Urothelium cell line (cell line): ENCODE measurements at places on chromosomes 6 and 20.

- no peak for DNase-seq
These were observed 151.3 kb downstream of the LCA5 start for GRCh38 chr6:79385893-79386292.

DNA sequence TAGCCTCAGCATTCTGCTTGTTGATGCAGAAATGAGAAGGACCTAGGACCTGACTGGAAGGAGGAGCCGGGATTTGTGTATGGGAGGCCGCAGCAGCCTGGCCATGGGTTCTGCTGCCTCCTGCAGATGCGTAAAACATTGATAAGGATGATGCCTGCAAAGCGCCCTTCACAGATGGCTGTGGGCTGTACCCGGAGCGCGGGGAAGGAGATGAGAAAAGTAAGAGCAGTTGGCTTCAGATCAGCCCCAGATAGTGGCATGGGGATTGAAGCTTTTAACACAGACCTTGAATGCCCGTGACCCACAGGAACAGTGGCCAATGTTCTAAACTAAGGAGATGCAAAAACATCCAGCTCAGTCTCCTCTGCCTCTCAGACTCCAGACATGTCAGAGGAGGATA is 136.4 kb upstream of the KCNG1 start:
- DNase-seq = no peak

DNA sequence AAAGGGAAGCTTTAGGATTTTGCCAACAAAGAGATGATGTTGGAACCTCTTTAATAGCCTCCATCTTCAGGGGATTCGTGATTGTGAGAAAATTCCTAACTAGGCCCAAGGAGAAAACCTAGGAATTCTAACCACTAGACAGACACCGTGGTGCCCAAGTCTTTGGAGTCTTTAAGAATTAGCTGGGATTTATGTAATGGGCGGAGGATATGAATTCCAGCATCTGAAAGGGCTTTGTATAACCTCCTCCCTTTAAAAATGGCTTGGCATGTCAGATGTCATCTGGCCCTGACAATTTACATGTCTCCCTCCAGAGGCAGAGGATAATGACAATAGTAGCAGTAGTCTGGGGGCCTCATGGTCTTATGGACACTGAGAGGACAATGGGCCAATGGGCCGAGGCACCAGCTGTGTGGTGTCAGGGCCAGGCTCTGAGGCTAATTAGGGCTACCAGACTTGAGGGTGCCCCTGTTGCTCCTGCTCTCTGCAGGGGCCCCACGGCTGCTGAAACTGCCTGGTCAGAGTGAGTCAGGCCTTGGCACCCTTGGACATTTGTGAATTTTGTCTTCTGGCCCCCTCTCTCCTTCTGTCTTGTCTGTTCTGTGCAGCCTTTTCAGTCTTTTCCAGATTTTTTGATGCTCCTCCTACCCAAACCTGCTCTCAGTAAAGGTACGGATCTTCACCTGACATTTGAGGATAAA is 113.9 kb downstream of the EDN1 start:
- DNase-seq = no peak

DNA sequence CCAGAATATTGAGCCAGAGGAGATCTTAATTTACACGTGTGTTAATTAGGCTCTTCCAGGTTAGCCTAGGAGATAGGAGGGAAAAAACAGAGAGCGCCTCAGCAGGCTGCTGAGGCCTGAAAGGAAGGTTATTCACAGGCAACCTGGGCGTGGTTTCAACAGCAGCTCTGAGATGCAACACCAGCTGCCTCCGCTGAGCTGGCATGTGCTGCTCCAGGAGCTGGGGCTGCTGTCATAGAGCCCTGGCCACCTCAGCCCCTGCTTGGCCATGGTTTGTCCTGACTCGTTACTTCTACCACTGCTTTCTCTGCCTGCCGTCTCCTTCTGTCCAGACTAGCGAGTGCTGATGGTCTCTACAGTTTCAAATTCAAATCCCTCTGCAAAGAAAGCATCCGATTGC is 32.4 kb upstream of the RPP40 start:
- DNase-seq = peak; percentile 36

DNA sequence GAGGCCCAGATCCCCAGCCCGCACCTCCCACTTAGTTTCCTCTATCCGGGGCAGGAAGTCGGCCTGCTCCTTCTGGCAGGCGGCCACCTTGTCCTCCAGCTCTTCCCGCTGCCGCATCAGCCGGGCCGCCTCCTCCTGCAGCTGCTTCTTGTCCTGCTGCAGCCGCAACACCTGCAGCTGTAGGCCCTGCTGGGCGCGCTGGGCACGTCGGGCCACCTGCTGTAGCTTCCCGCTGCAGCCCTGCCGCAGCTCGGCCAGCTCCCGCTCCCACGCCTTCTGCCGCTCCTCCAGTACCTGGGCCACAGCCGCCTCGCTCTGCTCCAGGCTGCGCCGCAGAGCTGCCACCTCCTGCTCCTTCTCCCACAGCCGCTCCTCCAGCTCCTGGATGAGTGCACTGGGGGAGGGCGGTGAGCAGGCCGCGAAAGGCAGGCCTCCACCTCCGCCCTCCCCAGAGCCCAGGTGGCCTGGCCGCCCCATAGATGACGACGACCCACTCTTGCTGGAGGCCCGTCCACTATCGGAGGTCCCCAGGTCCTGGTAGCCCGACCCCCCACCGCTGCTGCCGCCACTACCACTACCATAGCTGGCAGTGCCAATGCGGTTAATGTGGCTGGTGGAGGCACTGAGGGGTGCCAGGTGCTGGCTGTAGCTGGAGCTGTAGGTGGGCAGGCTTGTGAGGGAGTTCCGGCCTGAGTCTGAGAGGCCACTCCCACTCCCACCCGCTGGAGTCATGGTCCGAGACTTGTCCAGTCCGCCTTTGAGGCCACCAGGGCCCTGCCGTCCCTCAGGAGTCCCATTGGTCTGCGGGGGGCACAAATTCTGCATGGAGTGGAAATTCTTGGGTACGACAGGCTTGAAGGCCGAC is 6.0 kb upstream of the FASTKD5 start:
- DNase-seq = no peak

DNA sequence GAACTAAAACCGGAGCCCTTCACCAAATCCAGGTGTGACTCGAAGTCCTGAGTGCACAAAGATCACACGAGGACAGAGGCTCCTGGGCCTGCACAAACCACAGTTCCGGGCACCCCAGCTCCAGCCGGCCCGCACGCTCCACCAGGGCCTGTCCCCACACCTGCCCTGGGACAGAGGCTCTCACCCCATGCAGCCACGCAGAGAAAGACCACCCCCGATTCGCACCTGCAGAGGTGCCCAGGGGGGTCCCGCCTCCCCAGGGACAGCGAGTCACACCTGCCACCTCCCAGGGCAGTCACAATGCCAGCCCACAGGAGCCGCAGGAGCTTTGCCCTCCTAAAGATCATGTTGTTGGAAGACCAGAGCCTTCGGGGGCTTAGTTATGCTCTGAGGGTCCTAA is 25.4 kb upstream of the MRGBP start:
- DNase-seq = no peak

GRCh38 chr6:113047148-113047547 is 700.0 kb downstream of the RFPL4B start:
- DNase-seq = peak; percentile 9

DNA sequence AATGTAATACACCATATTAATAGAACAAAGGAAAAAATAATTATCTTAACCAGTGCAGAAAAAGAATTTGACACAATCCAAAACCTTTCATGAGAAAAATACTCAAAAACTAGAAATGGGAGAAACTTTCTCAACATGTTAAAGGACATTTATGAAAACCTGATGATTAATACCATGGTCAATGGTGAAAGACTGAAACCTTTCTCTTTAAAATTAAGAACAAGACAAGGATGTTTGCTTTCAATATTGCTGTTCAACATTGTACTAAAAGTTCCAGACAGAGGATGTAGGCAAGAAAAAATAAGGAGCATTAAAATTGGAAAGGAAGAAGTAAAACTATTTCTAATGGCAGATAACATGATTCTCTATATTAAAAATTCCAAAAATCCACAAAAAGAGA is 981.3 kb upstream of the FLRT3 start:
- no peak for DNase-seq

DNA sequence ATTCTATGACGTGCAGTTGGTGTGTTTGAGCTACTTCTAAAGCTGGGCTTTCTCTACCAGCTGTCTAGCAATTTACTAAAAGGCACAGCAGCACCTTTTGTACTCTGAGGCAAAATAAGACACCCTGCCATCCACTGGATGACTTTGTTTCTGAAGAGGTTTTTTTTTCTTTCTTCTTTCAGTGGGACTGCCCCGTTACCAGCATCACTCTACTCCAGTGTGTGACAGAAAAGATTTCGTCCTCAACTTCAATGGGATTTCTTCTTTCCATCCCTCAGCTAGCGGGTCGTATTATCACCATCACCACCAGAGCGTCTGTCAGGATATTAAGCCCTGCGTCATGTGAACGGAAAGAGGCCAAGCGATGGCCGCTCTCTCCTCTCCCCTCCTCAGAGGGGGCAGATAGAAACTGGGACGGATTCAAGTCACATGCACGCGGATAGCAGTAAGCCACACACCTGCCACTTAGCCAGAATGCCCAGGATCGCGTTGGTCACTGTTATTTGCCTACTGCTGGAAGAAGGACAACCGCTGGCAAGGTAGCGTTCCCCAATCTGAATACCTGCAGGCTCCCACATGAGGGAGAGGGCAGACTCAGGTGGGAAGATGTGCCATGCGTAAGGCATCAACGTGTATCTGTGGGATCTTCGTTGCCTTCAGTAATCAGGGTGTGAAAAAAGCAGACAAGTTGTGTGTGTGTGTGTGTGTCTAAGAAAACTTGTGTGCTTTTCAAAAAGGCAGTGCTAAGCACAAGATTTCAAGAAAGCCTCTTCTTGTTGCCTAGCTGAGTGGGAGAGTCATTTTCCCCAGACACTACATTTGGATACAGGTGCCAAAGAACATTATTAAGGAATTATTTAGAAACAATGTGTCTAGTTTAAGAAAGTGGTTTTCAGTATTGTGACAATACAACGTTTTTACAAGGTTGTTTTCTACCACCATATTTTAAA is 5.4 kb downstream of the FOXF2 start:
- DNase-seq = no peak
